ENCODE measurements at places on chromosomes 6 and 20.

DNA sequence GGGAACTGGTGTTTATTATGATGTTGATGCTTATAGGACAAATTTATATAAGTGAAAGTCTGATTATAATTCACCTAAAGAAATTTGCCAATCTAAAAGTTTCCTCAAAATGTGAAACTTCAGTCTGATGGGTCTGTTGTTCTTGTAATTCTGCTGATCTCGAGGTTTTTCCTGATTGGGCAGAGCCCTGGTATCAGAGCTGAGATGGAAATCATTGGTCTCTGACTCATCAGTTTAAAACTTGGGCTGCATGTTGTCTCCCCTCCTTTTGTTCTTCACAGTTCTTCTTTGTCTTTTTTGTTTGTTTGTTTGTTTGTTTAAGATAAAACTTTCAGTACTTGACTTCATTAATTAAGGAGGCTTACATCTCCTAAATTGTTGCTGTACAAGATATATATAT lies 5.9 kb downstream of the SMAP1 start:
- DNase-seq, result no peak

DNA sequence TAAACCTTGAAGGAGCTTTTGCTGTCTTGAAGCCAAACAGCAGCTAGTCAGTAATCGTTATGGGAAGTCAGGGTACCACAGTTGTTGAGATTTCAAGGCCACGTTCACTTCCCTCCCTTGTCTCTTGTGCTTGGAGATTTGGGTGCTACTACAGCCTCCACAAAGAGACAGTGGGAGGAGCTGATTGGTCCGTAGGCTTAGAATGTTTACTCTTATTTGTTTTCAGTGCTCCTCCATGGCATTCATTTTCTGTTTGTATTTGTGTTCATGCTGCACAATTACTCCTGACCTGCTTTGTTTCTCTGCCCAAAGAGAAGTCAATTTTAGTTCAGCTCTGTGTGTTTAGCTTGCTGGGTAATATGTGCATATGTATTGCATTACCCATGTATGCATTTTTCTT lies 147.7 kb downstream of the PRL start:
- no peak for DNase-seq

DNA sequence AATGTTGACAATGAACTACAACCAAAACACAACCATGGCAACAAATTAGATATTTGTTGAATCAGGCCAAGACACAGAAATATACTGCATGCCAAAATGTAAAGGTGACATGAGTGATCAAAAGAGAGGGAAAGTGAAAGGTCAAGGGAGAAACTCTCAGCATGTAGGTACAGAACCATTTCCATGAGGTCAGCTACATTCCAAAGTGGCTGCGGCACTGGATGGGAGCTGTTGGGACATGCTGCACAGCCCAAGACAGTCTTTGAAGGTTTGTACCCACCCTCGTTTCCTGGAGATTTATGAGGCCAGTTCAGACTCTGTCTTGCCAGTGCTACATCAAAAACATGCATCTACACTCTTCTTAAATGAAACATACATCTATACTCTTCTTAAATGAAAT lies 579.9 kb downstream of the BMP2 start:
- no peak for DNase-seq

GRCh38 chr6:52000064-52000463 lies 87.3 kb downstream of the PKHD1 start:
- no peak for DNase-seq

- DNase-seq, result peak; percentile 53
These were observed 121.8 kb downstream of the SASH1 start for GRCh38 chr6:148464319-148465010.

- DNase-seq, result no peak
These were observed 62.0 kb downstream of the UST start for GRCh38 chr6:148808786-148809304.

GRCh38 chr6:140854318-140854717 lies 1278.4 kb upstream of the GJE1 start:
- DNase-seq, result no peak

- DNase-seq, result no peak
These were observed 117.9 kb downstream of the JARID2 start for GRCh38 chr6:15363523-15364400.

GRCh38 chr6:145784683-145785082 lies 29.9 kb downstream of the FBXO30 start:
- DNase-seq, result no peak

DNA sequence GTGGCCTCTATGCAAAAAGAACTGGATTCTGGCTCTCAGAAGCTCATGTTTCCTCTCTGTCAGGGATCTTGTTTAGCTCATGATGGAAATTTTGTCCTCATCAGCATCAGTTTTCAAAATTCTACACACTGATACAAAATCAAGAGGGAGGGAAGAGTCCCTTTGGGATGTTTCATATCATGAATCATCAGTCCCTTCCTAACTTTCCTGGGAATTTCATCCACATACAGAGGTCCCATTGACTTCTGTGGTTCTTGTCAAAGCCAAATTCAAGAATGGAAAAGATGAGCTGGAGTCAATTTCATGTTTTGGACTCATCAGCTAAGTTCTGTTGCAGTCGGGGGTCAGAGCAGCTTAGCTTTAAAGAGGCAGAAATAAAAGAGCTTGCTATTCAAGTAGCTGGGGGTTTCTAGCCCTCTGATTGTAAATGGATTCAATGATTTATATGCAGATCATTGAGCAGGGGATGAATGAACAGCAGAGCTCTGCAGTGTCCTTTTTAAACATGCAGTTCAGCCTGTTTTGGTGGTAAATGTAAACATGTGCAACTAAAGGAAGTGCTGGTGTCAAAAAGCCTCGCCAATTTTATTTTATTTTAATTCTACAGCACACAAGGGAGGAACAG lies 21.3 kb upstream of the TMEM14A start:
- no peak for DNase-seq

- DNase-seq, result no peak
These were observed 16.0 kb downstream of the PXT1 start for GRCh38 chr6:36426622-36427021.

DNA sequence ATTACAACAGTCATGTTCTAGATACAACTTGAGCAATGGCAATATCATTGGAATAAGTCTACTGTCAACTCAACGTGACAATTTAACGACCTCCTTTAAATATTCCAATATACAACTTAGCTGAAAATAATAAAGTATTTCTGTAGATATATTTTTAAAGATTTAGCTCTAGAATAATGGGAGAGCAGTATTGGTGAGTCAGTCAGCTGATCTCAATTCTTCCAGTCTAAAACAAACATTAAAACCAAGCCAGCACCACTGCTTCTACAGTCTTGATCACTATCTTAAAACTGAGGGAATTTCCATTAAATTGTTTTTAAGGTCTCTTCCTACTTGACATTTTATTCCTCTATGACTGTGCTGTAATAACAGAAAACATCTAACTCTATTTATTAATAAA lies 38.2 kb downstream of the NOL7 start:
- DNase-seq, result no peak

DNA sequence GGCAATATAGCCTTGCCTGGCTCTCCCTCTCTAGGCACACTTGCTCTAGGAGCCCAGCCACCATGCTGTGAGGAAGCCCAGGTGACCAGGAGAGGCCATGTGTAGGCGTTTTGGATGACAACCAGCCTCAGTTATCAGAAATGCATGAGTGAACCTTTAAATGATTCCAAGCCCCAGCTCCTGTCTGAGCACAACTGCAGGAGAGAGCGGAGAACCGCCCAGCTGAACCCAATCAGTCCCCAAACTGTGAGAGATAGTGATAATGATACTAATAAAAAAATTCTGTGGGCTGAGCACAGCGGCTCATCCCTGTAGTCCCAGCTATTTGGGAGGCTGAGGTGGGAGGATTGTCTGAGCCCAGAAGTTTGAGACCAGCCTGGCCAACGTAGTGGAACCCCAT lies 83.8 kb upstream of the TOX2 start:
- DNase-seq, result no peak

- no peak for DNase-seq
These were observed 1189.1 kb downstream of the GRIK2 start for GRCh38 chr6:102582569-102582968.

DNA sequence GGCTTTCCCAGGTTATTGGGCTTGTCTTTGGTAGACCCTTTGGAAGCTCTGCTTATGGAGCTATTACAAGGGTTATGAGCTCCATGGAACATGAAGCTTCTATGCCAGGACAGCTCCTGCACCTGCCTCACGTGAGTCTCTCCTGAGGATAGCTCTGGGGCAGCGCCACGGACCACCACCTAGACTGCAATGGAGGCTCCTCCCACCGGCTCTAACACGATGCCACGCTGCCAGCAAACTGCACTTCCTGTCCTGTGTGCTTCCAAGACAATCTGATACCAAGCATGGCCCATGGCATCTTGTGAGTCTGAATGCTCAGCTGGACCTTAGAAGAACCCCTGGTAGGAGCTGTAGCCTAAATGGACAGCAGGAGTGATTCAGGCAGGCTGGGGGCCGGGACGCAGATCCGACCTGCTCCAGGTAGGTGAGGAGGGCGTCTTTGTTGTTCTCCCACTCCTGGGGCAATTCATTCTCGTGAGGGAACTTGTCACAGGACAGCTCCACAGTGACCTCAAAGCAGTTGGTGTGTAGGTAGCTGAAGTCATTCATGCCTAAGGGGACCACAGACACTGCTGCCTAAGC lies 5.5 kb downstream of the CPXM1 start:
- no peak for DNase-seq

- no peak for DNase-seq
These were observed 36.1 kb downstream of the DSE start for GRCh38 chr6:116406678-116407345.

- DNase-seq, result no peak
These were observed 5.6 kb downstream of the CEBPB start for GRCh38 chr20:50196248-50196647.

DNA sequence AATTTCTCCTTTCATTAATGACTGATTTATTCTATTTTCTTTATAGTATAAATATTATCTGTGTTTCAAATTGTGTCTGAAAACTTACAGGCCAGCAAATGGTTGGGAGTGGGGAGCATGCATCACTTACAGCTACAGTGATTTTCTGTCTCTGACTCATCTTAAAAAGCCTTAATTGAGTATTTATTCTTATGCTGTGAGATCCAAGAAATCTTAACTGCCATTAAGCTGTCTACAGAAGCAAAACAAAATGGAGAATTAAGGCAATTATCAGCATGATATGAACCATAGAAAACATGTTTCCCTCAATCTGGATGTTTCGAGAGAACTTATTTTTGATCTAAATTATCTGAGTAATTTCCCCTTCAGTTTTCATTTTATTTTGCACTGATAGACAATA lies 831.2 kb downstream of the KIF16B start:
- DNase-seq, result no peak

DNA sequence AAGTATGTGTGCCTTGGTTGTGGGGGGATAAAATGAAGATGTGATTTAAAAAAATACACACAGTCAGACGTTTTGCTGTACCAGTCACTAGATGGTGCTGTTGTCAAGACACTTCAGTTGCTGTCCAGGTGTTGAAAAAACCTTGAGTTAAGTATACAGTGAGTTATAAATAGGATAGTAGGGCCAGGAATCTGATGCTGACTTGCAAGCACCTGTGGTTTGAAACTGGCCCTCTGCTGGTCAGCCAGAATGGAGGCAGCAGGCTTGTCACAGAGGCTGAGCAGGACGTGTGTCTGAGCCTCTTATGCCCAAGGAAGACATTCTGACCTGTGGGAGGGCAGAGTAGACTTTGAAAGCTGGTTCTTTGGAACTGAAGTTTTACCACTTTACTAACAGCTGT lies 27.8 kb downstream of the RNF8 start:
- DNase-seq, result no peak

DNA sequence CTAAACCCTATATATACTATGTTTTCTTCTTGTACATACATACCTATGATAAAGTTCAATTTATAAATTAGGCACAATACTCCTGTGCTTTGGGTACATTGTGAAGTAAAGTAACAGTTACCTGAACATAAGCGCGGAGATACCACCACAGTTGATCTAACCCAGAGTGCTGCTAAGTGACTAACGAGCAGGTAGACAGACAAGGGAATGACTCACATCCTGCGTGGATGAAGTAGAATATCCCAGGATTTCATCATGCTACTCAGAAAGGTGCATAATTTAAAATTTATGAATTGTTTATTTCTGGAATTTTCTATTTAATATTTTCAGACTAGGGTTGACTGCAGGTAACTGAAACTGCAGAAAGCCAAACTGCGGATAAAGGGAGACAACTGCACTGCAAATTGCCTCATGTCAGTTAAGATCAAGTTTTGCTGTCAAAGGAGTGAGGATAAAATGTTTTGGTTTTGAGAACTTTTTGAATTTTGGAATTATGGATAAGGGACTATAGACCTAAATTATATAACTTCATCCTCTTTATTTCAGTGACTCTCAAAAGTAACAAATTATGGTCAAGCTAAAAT lies 14.4 kb downstream of the MKKS start:
- no peak for DNase-seq

DNA sequence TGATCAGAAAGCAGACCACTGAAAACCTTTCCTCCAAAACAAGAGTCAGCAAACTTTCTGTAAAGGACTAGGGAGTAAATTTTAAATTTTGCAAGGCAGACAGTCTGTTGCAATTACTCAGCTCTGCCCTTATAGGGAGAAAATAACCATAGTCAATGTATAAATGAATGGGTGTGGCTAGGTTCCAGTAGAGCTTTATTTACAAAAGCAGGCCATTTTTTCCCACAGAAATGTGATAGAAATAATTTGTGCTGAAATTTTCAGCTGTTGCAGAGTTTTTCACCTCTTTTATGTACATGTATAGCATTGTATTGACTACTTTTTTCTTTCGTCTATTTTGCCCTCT lies 7.7 kb downstream of the AMD1 start:
- no peak for DNase-seq
